Thyroid gland (tissue), 4 donors: ENCODE measurements at places on chromosomes 1 and 21. TPM values are rescaled to one million over a fixed set of nuclear protein-coding genes. Genes with fewer than 3 reads are reported as not detected.

CRYBG2 gene
- total RNA-seq: not detected

CLCA1 gene
- not detected for total RNA-seq

DNA sequence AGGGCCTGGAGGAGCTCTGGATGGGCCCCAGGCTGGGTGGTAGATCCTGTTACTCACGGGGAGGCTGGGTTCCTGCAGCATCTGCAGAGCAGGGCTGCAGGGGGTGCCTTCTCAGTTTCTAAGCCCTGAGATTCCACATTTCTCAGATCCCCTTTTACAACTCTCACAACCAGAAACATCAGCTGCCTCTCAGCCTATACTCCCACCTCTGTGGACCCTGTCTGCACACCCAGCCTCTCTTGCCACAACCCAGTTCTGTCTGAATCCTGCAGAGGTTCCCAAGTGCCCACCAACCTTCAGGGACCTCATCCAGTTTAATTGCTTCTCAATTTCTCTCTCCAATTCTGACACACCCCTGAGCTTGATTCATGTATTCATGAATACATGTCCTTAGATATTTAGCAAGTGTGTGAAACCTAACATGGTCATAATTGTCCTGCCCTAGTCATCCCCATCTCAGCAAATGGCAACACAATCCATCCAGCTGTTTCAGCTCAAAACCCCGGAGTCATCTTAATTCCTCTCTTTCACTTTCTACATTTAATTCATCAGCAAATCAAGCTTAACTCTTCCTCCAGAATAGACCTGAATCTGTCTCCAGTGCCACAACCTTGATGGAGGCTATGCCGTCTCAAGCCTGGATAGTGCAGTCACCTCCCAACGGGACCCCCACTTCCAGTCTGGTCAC lies 57.0 kb upstream of the NEK2 start:
- H3K27ac ChIP-seq: no peak overlapping the region
- no peaks in the 10 kb centered on the region for H3K36me3 ChIP-seq
- H3K4me3 ChIP-seq: no peak overlapping the region
- no peak for DNase-seq

- no peak for DNase-seq
- H3K36me3 ChIP-seq: no peaks in the 10 kb centered on the region
- no peak overlapping the region for H3K27ac ChIP-seq
- no peak overlapping the region for H3K4me3 ChIP-seq
- H3K27me3 ChIP-seq: no peaks in the 10 kb centered on the region
Measured at GRCh38 chr1:205666372-205667166, 13.7 kb downstream of the SLC45A3 start.

GRCh38 chr1:1361233-1361981 lies 3.1 kb upstream of the MXRA8 start:
- no peaks in the 10 kb centered on the region for H3K36me3 ChIP-seq
- H3K27me3 ChIP-seq: no peaks in the 10 kb centered on the region
- DNase-seq: no peak
- H3K27ac ChIP-seq: no peak overlapping the region

DNA sequence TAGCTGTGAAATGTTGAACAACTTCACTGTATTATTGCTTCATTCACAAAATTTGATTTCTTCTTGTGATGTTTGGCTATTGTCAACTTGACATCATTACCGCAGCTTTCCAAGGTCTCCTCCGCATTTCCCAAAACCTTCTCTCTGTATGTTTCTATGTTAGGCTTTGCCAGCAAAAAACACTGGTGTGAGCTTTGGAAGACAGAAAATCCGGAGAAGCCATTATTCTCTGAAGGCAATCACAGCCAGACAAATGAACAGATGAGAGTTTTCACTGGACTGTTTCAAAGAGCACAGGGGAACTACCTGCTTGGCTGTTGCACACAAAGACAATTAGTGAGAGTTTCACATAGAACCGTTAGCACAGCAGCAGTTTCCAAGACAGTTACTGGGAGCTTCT lies 609.6 kb downstream of the BRINP3 start:
- no peaks in the 10 kb centered on the region for H3K36me3 ChIP-seq
- no peak overlapping the region for H3K27ac ChIP-seq
- no peak for DNase-seq
- no peaks in the 10 kb centered on the region for H3K4me1 ChIP-seq
- H3K27me3 ChIP-seq: no peaks in the 10 kb centered on the region

- no peak overlapping the region for H3K4me3 ChIP-seq
- no peaks in the 10 kb centered on the region for H3K27me3 ChIP-seq
- no peaks in the 10 kb centered on the region for H3K4me1 ChIP-seq
- DNase-seq: no peak
- peaks cover 15% of the 10 kb centered on the region for H3K36me3 ChIP-seq
Measured at GRCh38 chr1:61825393-61825792, 83.1 kb downstream of the PATJ start.

GRCh38 chr1:247316590-247317197 lies 15.0 kb downstream of the ZNF496 start:
- no peaks in the 10 kb centered on the region for H3K27me3 ChIP-seq
- DNase-seq: no peak

- no peaks in the 10 kb centered on the region for H3K36me3 ChIP-seq
- no peak overlapping the region for H3K4me3 ChIP-seq
Measured at GRCh38 chr1:221157026-221157761, 278.0 kb downstream of the HLX start.

GRCh38 chr1:58829866-58830265 lies 46.0 kb upstream of the JUN start:
- no peaks in the 10 kb centered on the region for H3K27me3 ChIP-seq
- H3K27ac ChIP-seq: no peak overlapping the region
- no peak overlapping the region for H3K4me3 ChIP-seq
- no peak for DNase-seq
- H3K4me1 ChIP-seq: peaks cover 14% of the 10 kb centered on the region

PADI4 gene
- total RNA-seq: 0.45 TPM
